ENCODE measurements at places on chromosomes 11 and 22.

DNA sequence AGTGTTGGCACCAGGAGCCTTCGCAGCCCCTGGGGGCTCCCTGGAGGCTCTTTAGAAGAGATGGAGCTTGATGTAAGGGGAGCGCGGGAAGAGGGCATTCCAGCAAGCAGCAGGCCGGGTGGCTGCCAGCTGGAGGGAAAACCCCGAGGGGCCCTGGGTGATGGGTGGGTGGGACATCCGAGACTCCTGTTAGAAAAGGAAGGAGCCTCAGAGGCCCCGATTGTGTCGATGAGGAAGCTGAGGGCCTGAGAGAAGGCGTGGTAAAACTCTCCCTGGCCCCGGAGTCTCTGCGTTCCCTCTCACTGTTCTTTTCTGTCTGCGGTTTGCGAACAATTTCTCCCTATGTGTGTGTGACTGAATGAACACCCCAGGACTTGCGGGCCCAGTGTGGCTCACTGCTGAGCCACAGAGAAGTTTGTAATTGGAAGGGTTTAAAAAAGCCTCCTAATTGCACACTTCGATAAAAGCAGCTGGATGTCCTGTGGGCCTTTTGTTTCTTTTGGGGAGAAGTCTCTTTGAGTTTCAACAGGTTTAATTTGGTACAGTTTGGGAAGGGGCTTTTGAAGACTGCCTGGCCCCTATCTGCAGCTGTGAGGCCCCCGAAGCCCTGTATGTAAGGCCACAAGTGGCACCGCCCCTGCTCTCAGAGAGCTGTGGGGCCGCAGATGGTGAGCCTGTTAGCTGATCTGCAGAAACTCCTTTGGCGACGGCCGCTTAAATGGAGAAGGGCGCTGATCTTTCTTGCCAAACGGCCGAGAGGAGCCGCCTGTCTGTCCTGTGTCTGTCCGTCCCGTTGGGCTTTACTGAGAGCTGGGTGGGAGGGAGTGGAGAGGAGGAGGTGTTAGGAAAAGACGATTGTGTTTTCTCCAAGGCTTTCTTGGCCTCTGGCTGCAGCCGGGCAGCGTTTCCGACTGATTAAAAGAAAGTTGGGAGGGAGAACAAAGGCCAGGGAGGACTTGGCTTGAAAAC is 2.0 kb downstream of the FBLN1 start:
- DNase-seq, result no peak

DNA sequence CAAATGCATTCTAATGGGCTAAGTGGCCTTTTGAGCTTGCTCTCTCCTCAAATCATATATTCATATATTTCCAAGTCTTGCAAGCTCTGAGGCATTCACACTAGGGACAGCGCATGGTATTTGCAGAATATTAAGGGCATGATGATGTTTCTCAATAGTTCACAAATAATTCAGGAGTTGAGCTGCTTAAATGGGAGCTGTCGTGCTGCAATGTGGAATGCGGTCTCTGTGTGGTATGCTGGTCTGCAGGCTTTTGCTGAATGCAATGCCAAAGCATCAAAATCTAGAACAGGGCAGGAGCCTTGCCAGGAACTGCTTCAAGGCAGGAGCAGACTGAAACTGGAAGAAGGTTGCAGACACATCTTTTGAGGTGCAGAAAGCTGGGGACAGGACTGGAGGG is 1060.0 kb downstream of the TBC1D22A start:
- no peak for DNase-seq

DNA sequence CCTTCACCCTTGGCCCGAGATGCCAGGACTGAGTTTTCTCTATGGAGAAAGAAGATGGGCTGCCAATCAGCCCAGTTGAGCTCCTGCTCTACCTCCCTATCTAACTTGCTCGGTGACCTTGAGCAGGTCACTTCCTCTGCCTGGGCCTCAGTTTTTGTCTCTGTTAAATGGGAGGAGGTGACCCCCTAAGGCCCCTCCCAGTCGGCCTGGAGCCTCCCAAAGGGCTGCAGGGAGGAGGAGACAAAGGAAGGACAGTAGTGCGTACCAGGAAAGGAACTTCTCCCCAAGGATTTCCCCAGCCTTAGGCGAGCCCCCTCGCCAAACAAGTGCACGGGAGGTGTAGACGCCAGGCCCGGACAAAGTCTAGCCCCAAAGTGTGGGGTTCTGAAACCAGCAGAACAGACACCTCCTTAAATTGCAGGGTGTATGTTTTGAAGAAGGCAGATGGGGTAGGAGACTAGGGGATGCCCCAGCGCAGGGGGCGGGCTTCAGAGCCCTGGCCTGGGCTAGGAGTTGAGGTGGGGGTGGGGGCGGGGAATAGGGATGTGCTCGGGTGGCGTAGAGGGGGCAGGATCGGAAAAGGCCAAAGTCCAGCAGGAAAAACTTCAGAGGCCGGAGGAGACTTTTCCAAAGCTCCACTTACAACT is 1.0 kb downstream of the CBX7 start:
- no peak for DNase-seq

- DNase-seq, result no peak
These were observed 231.9 kb upstream of the ISX start for GRCh38 chr22:34834059-34834458.

DNA sequence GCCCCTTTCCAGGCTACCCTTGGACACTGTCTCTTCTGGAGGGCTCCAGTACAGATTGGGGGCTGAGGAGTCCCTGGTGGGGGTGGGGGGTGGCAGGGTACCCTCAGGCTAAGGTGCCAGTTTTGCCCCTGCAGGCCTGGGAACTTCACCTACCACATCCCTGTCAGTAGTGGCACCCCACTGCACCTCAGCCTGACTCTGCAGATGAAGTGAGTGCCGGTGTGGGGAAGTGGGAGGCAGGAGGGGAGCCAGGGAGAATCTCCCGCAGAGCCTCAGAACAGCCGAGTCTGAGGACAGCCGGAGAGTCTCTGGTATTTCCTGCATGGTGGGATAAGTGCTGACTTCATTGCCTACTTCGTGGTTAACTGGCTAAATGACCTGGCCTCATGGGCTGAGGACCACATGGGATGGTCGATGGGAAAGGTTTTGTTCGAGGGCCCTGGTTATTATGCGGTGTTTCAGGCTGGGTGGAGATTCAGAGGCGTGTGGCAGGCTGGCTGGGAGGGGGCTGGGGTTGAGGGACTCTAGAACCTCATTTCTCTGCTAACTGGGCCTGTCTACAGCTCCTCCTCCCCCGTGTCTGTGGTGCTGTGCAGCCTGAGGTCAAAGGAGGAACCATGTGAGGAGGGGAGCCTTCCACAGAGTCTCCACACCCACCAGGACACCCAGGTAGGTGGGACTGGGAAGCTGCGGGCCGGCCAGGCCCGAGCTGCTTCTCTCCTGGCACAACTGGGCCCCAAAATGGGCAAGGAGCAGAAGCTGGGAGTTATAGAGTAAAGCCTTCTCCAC is 8.5 kb downstream of the TMEM258 start:
- no peak for DNase-seq

DNA sequence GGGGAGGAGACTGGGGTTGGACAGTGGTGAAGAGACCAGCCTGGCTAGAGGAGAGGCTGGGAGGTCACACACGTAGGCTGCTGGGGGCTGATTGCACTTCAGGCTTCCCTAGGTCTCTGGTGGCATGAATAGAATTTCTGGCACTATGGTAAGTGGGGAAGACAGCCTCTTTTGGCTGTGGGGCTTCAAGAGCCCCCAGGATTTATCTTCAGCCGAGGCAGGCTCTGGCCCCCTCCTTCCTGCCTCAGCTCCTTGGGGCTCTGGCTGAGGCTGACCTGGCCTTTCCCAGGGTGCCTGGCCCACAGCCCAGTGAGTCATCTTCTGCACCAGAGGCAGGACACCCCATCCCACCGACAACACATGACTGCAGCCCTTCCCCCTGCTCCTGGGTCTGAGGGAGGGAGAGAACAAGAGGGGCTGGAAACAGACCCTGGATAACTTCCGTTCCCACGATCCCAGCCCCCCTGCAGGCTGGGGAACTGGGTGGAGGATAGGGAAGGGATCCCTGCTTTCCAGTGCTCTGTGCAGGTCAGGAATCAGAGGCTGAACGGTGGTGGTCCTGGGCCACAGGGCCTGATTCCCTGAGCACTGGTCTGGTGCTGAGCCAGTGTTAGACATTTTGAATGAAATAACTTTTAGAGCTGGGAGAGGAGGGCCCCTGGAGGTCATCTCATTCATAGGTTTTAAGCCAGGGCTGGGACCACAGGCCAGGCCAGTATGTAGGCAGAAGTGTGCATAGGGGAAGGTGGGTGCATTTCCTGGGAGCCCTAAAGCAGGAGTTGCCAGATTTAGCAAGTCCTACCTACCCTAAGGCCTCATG is 26.5 kb downstream of the ARHGEF17 start:
- DNase-seq, result no peak

DNA sequence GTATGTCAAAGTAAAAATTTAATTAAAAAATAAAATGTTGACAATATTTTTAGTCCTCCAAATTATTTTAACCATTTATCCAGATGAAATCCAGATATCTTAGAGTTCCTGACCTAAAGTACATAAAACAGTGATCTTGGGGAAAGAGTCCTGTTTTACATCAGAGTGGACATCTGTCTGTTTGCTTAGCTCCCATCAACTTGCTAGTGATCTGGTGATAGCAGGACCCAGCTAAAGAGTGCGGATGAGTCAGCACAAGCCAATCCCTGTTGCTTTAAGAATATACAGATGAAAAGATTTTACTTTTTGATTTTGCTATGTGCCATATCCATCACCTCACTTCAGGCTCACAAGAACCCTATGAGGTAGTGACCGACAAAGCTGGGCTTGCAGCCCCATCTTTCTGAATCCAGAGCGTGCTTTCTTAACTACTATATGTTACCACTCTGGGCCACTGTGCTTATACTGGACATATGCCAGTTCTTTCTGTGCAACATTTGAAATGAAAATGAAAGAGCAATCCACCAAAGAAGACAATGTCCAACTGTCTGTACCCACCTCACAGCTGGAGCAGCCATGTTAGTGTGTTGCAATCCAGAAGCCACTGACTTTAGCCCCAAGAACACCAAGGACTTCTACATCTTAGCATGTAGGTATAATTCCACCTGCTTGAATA is 167.6 kb upstream of the SESN3 start:
- no peak for DNase-seq

DNA sequence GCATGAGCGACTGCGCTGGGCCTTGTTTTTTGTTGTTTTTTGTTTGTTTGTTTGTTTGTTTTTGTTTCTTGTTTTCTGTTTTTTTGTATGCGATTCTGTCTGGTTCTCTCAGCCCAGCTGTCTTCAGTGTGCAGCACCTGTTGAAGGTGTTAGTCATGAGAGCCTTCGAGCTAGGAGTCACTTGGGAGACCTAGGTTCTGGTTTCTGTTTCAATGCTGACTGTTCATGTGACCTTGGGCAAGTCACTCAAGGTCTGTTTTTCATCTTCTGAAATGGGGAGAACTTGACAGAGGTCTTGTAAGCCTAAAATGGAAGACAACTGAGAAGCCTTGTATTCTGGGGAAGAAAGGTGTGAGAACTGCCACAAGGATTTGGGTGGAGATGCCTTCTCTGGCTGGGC is 1.8 kb downstream of the DCPS start:
- DNase-seq, result no peak

DNA sequence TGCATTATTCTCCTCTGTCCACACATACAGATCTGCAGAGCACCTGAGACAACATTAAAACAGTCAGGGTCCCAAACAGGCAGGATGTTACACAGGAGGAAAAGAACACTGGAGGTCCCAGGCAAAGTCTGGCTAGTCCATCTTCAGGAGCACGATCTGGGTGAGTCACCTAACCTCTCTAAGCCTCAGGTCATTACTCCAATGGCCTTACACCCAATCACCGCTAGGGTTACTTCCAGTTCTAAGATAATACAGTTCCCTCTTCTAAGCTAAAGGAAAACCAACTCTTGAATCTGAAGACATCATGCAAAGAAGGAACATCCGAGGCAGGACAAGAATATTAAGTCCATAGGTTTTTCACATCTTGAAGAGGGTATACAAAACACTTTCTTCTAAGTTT is 24.5 kb downstream of the ASCC2 start:
- DNase-seq, result no peak

- no peak for DNase-seq
These were observed 35.4 kb downstream of the PAK1 start for GRCh38 chr11:77438487-77438886.

DNA sequence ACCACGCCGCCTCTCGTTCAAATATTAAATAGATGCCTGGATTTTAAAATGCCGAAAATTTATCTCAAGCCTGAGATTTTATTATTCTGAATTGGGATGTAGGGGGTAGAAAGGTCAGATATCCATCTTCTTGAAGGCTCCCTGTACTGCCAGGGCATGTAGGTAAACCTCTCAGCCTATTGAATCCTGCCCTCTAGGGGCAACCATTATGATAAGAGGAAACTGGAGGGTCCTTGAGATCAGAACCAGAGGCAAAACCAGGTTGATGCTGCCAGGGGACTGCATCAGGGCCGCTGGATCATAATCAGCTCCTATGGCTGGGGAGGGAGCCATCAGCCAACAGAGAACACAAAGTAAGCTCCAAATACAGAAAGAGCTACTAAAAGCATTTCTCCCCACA is 92.4 kb downstream of the KCNC1 start:
- DNase-seq, result no peak

GRCh38 chr11:9775398-9775779 is 111.5 kb downstream of the SWAP70 start:
- no peak for DNase-seq

DNA sequence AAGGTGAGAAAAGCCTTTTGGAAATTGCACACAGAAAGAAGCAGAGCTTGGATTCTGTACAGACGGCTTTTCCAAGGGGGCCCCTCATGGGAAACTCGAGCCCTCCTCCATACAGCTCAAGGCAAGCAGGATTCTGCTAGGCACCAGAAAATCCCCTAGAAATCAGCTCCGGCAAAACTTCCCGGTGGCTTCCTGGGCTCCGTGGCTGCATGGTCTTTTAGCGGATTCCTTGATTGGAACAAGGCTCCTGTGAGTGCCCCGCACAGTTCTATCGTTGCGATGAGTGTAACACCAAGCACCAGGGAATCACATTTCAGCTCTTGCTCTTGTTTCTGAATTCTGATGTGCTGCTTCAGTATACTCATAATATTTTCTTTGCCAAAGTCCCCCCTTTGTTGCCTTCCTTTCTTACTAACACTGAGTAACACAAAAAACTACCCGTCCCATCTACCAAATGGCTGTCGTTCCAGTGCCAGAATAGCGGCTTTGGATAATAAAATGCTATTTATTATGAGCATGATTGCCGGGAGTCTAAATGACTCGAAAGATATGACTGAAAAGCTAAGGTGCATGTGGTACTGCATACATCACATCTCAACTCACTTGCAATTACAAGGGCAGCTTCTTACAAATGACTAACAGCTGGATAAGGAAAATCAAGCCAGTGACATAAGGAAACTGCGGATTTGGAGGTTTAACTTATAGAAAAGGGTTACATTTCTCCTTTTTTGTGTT is 494.1 kb downstream of the DLG2 start:
- no peak for DNase-seq

GRCh38 chr11:2095542-2095941 is 43.6 kb downstream of the IGF2 start:
- DNase-seq, result no peak

- DNase-seq, result no peak
These were observed 405.9 kb downstream of the NXPE2 start for GRCh38 chr11:115084231-115084630.
